ENCODE measurements at places on chromosomes 13 and 19.

DNA sequence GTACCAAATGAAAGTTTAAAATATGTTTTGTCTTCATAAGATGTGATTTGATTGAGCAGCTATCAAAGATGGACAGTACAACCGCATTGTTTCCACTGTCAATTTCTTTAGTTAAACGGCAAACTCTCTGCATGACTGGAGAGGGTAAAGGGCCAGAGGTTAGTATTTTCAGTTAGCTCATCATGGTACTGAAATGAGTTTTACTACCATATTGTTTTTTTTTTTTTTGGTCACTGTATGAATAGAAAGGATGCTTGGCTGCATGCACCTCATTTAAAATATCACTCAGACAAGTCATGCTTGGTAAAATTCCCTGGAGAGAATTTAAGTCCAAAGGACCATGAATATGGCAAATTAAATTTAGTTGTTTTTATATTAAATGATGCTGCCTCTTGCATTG, 942.1 kb upstream of the SPRY2 start:
- no peak for DNase-seq

DNA sequence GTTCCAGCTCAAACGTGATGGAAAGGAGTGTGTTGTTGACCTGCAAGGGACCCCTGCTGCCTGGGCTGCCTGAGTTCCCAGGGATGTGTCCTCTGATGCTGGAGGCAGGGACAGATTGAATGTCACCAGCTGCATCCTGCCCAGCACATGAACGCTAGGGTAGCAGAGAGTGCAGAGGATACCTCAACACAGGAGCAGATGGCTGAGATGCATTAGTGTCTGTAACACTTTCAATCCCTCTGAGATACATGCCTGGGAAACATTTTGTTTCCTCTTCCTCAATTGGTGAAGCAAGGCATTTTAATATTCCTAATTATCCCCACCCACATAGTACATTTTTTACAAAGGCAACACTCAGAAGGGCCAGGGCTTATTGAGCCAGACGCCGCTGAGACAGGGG, 106.4 kb upstream of the UBL3 start:
- no peak for DNase-seq

DNA sequence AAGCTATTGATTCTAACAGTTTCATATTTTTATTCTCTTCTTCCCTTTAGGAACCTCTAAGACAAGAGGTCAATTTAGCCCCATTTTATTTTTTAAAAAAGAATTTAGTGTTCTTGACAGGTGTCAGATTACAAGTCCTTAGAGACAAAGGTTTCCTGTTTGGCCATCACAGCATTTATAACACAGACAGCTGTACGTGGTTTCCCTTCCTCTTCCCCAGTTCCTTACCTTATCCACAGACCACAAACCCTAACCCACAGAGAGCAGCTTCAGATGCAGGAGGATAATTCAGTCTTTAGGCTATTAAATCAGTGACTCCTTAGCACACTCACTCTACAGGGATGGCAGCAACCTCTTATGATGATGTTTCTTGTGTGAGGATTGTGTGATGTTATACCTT, 1210.1 kb downstream of the DIAPH3 start:
- DNase-seq, result no peak

DNA sequence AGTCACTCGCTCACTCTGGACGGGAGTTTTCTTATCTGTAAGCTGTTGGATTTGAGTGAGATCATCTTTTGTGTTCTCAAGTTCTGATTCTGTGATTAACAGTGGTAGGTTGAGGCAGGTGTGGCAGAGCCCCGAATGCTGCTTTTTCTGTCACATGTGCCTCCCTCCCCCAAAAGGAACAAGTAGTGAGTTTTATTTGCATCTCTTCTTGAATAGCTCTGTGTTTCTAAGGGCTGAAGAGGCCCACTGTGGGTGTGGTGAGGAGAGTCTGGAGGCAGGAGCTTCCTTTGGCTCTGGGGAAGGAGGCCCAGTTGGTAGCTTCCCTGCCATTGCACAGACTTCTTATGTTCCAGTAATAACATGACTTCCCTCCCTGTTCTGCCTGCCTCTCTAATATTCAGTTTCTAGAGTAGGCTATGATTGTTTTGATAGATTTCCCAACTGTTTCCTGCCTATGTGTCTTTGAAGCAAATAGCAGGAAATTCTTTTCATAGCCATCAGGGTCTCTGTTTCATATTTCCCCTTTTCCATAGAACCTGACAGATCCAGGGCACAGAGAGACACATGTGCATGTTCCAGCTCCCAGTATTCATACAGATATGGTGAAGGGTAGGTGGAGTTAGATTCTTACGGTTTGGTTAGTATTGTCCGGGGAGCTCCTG, 23.9 kb upstream of the CXCL17 start:
- DNase-seq, result no peak

GRCh38 chr19:4969772-4970531, 1.0 kb downstream of the KDM4B start:
- DNase-seq, result no peak

GRCh38 chr13:81682081-81682630, 1341.2 kb upstream of the SPRY2 start:
- no peak for DNase-seq

GRCh38 chr13:60095300-60095699, 68.4 kb downstream of the DIAPH3 start:
- DNase-seq, result no peak

- DNase-seq, result no peak
Measured at GRCh38 chr13:53015971-53016370, 12.6 kb upstream of the OLFM4 start.

DNA sequence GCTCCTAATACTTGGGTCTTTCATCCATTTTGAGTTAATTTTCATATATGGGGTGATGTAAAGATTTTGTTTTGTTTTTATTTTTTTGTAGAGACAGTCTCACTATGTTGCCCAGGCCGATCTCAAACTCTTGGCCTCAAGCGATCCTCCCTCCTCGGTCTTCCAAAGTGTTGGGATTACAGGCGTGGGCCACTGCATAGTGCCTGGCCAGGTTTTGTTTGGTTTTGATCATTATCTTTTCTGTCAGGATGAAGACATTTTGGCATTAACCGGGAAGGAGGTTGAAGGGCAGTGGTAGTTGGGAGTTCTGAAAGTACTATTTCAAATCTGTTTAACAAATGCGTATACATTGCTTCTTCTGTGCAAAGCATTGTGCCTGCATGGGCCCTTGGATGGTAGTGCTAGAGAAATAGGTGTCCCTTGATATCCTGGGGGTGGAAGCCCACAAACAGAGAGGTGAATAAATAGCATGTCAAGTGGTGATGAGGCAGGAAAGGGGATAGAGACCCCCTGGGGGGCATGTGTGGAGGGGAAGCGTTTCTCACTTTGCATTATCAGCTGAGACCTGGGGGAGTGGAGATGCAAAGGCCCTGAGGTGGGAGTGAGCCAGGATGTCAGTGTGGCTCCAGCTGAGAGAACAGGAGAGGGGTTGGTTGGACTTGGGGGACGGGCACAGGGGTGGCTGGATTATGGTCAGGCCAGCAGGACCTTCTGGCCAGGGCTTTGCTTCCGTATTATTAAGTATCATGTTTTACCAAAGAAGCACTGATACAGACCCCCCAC, 41.4 kb downstream of the GATAD2A start:
- no peak for DNase-seq

DNA sequence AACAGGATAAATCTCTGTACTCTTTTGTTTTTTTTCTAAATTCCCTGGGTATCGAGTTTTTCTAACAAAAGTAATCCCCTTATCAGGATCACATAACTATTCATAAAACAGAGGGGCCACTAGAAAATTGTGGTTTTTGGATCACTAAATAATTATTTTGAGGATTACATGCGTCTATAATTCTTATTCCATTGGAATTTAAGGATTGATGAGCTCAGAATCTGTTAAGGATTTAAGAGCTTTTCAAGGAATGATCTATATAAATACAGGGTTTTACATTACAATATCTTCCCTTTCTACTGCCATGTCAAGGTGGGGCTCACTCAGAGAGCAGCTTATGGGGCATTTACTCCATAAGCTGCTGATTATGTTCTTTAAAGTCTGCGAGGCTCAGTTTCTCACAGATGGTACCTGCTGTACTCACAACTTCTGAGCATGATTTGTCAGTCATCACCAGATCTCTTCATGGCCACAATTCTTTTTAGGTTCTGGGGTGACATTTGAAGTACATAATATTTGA, 449.8 kb downstream of the PCDH17 start:
- no peak for DNase-seq

GRCh38 chr19:934197-934840, 8.5 kb downstream of the ARID3A start:
- DNase-seq, result no peak

DNA sequence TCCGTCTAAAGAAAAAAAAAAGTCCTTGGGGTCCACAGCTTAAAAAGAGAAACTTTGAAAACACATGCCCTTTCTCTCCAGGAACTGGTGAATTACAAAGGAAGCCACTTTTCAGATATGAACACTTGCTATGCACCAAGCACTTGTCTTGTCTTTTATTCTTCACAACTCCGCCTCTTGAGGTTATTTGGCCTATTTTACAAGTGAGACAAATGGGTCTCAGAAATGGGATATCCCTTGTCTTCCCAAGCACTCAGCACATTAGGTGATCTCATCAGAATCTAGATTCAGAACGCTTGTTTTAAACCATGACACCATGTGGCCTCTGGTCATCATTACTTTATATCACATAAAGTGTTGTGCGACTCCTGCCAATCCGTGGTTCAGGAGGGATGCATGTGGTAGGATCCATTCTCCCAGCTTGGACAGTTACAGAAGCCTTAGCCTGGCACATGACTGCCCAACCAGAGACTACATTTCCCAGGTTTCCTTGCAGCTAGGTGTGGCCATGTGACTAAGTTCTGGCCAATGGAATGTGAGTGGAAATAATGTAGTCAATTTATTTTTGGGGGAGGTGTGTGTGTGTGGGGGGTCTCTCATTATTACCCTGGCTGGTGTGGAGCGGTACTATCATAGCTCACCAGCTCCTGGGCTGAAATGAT, 13.9 kb downstream of the TSKS start:
- DNase-seq, result no peak

GRCh38 chr13:97249796-97250495, 27.8 kb downstream of the MBNL2 start:
- no peak for DNase-seq

- DNase-seq, result no peak
Measured at GRCh38 chr13:75621147-75621546, 15.0 kb upstream of the LMO7 start.

DNA sequence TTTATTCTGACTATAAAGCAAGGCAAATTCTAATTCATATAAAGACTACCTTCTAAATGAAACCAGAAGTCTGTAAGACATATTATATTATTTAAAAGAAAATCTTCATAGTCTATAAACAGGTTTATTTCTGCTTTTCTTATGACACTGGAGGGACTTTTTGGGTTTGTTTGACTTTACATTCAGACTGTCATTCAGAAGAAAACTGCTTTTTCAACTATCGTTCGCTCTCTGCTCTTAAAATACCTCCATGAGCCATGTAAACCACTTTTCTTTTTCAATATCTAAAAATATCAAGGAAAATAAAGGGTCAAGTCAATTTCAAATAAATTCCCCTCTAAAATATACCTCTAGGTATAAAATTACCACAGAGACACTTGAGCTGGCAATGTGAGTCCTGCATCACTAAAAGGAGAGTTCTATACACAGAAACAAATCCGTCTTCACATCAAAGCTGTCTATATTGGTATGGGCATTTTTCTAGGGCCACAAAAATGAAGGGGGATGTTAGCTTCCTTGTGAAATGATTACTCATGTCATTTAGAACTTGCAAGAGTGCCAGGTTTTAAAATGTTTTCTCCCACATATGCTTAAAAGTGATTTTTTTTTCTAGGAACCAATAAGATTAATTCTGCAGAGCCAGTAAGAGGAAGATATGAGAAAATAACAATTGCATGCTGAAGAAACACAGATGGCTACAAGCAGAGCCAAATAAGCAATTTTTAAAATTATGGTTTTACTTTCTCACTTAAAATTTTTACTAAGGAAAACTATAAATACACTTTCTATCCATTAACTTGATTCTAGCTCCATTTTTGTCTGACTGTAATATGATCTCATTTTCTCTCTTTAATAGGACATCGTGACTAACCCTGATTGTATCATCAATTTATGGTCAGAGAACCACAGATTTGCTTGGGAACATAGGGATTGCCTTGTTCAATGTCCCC, 181.8 kb downstream of the TBC1D4 start:
- no peak for DNase-seq

DNA sequence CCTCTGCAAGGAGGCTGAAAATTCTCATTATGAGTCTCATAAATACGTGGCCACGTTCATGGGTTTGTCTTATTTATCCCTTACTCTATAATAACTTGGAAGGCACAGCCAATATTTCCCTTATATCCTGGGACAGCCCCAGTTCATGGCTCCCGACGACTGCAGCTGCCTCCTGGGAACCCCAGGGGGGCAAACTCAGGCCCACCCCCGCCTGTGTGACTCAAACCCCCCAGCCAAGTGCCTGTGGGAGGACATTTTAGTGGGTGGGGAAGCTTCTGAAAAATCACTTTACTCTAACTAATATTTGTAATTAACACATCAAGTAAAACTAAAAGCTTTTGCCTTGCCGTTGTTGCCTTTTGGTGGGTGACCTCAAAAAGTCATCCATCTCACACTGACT, 14.3 kb downstream of the RASA3 start:
- DNase-seq, result no peak

DNA sequence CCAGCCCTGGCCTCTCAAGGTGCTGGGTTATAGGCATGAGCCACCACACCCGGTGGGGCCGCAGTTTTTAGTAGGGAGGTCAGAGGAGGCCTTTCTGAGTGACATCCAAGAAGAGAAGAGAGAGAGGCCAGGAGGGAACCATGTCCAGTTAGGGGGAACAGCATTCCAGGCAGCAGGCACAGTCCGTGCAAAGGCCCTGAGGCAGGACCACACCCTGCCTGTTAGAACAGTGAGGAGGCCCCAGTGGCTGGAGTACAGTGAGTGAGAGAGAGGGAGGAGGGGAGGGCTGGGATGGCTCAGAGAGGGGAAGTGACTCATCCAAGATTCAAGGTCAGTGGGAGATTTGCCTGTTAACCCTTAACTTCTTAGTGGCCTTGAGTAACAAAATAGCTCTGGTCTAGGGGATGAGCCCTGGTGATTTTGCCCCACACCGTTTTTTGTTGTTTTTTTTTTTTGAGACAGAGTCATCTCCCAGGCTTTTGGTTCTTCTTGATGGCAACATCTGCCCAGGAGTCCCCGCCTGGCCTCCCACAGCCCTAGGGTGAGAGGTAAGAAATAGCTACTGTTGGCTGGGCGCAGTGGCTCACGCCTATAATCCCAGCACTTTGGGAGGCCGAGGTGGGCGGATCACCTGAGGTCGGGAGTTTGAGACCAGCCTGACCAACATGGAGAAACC, 2.7 kb upstream of the PLIN3 start:
- no peak for DNase-seq

Data from effector memory CD8-positive, alpha-beta T cell (primary cell).